ENCODE measurements at places on chromosomes 2 and 18.

DNA sequence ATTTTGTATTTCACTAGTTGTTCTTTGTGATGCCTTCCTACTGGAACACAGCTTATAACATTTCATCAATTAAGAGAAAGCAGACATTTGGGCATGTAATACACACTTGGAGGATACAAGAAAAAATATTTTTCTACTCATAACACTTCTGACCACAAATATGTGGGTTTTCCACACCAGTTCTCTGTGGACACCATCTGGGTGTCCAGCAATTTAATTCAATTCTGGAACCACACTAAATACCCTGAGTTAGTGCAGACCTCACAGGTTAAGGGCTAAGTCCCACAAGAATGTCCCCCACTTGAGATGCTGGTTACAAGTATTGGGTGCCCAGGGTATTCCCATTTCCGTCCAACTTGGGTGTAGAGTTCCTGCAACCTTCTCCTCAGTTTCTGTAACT, 91.1 kb upstream of the SKOR2 start:
- DNase-seq, result no peak

- DNase-seq, result no peak
These were observed 672.8 kb upstream of the ID2 start for GRCh38 chr2:8009010-8009597.

DNA sequence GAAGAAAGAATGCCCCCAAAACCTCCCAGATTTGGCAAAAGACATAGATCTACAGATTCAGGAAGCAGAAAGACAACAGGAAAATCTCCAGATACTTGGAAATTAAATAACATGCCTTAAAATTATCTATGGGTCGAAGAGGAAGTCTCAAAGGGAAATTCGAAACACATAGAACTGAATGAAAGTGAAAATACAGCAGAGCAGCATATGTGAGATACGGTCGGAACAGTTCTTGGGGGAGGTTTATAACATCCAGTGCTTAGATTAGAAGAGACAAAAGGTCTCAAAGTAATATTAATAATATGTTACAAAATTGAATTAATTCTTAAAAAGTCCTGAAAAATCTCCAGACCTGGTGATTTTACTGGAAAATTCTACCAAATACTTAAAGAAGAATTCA, 14.3 kb downstream of the KCNG2 start:
- DNase-seq, result no peak

GRCh38 chr2:51662187-51662586, 630.3 kb upstream of the NRXN1 start:
- no peak for DNase-seq

DNA sequence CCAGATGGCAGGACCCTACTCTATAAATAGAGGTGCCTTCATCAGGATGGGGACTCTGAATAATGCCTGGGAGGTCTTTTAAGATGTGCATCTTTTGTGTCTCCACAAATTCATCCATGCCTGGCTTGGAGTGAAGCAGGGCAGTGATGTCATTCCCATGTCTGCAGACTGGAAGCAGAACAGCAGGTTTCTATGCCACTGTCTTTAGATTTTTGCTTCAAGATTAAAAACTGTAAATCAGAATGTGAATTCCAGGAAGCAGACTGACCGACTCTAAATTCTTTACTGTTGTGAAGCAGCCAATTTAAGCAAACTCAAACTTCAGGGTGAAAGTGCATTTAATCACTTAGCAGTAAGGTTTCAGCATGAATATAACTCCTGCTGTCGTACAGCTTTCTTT, 159.3 kb downstream of the SCG2 start:
- DNase-seq, result no peak

GRCh38 chr2:209965723-209966122, 36.7 kb upstream of the RPE start:
- no peak for DNase-seq

- DNase-seq, result no peak
These were observed 225.5 kb upstream of the GALNT5 start for GRCh38 chr2:157032017-157032416.

GRCh38 chr2:46937471-46937901, 21.9 kb upstream of the MCFD2 start:
- DNase-seq, result no peak

DNA sequence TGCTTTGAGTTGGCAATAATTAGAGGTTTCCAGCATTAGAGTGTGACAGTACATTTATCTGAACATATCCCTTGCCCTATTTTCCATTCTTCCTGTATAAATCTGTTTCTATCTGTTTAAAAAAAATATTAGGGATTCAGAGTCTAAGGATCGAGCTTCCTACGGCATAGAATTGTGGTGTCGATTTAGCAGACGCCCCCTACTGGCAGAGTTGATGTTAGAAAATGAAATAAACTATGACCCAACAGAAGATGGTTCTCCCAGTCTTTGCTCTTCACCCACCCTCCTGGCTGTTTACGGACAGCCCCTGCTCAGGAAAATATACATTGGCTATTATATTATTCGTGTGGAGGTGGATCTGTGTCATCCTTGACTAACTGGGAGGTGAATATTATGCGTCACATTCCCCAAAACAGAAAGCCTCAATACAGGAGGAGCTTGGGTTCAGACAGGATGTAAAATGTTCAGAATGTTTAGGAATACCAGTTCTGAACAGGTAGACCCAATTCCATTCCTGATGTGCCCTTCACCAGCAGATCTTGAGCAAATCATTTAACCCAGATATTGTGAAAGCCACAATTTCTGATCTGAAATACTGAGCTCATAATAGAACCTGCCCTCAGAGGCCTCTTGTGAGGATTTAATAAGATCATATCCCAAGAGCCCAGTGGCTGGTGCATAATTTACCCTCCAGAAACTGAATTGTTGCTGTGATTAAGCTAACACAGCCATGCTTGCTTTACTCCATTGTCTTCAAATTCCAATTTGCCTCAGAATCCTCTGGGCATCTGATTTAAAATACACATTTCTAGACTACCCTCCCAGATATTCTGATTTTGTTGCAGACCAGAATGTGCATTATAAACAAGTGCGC, 10.8 kb upstream of the ERMN start:
- DNase-seq, result peak; percentile 9

GRCh38 chr2:60473546-60473945, 79.9 kb downstream of the BCL11A start:
- DNase-seq, result no peak

GRCh38 chr2:201704536-201704935, 6.1 kb upstream of the MPP4 start:
- DNase-seq, result no peak

- no peak for DNase-seq
These were observed 967.8 kb downstream of the BCL11A start for GRCh38 chr2:59585655-59586054.

- DNase-seq, result no peak
These were observed 288.1 kb downstream of the MYCN start for GRCh38 chr2:16228471-16228870.

GRCh38 chr2:240472078-240472790, 36.8 kb downstream of the GPC1 start:
- no peak for DNase-seq

- no peak for DNase-seq
These were observed 143.4 kb downstream of the UBE2E3 start for GRCh38 chr2:181123798-181124231.

GRCh38 chr2:1601067-1601412, 143.3 kb downstream of the PXDN start:
- no peak for DNase-seq

GRCh38 chr2:64344999-64345576, 108.9 kb upstream of the LGALSL start:
- DNase-seq, result no peak

DNA sequence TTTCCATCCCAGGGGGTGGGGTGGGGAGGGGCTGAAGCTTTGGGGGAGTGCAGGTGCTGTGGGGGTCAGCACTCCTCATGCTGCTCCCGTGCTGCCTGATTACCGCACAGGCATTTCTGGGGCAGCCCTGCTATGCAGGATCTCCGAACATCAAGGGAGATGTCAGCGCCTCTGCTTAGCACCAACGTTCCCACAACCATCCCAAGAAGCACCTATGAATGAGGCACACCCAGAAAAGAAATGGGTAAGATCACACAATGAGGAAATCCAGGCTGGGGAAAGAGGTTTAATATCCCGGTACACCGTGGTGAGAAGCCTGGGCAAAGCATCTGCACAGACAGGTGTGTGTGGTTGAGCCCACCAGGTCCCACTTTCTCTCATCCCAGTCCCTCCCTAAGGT, 17.5 kb downstream of the GAREM2 start:
- DNase-seq, result no peak

DNA sequence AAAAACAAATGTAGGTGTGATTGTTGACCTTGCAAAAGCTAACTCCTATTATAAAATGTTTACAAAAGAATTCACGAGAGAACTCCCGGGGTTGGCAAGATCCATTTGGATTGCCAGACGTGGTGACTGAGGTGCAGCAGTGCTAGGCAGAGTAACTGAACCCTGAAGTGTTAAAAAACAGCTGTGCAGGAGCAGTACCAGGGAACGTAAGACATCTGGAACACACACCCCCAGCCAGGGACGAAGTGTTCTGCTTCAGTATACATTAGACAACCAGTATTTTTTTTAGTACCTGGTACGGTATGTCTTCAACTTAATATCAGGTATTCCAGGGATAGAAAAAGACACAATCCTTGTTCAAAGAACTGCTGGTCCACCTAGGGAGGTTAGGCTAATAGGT, 272.1 kb upstream of the EPAS1 start:
- no peak for DNase-seq

DNA sequence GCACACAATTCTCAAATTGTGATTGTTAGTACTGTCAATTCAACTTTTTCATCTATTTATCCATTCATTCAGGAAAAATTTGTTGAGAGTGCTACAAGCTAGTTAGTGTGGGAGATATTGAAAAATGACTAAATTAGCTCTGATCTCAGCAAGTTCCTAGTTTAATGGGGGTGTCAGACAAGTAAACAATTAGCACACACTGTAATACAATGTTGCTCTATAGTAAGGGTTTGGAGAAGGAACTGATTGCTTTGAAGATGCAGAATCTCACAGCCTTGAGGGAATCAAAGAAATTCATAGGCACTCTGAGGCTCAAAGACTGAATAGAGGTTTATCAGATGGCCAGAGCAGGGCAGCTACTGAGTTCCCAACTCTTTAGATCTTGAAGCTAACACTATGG, 6.8 kb upstream of the CCNYL1 start:
- DNase-seq, result no peak

- no peak for DNase-seq
These were observed 28.3 kb upstream of the B3GNT7 start for GRCh38 chr2:231367178-231367577.

DNA sequence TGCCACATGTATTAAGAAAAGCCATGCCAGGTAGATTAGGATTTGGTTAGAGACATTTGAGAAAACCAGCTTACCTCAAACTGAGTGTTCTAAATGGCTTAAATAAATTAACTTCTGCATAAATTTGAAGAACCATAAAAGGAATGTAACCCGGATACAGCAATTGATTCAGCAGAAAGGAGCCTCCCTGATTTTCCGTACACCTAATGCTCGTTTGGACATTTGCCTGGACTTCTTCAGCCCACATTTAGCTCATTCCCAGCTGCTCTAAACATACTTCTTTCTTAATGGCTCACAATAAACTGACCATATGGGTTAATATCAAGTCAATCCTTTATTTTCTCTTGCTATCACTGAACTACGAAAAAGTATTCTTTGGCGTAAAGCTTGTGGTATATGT, 392.4 kb downstream of the ZNF516 start:
- no peak for DNase-seq

GRCh38 chr2:11610624-11611242, 59.3 kb downstream of the NTSR2 start:
- no peak for DNase-seq

Measured in stimulated activated CD8-positive, alpha-beta memory T cell treated with anti-CD3 and anti-CD28 coated beads, Interleukin-4, amount 100 ng/mL, for 4 hours (primary cell).